ENCODE measurements at places on chromosomes 2 and 18.

DNA sequence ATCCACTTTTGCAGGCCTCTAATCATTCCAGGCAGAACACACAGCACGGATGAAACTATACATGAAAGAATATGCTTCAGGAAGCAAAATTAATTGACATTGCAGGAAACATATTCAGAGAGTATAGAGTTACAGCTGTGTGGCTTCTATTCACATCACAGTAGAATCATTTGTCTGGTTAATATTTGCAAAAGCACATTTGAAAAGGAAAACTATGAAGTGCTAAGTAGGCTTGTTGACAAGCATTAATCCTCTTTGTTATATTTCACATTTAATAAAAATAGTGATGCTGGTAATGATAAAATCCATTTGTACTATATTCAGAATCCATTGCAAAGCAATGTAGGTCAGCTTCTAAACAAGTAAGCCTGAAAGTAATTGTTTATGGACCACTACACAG is 32.2 kb upstream of the PIK3C3 start:
- no peak for DNase-seq

DNA sequence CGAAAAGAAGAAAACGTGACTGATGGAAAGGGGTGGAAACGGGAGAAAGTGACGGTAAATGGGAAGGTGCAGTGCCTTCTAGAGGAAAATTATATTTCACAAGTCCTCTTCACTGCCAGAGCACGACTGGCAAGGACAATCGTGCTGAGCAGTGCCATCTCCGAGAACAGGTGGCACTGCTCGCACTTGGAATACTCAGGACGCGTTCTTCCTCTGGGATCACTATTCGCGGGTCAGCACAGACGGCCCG is 364 bp downstream of the STAT1 start:
- no peak for DNase-seq

DNA sequence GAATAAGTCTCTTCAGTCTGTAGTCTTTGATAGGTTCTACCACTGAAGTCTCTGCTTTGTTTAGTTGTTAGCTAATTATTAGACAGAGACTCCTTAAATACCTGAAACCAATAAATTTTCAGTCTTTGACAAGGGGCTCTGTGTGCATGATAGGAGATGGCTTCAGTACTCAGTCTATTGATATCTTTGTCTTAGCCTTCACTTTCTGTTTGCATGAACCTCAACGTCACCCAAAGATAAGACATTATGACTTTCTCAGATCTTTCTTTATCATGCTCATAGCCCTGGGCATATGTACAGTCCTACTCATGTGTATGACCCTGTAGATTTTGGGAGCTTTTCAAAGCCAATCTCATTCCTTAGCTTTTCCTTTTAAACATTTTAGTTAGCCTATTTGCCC is 183.5 kb upstream of the GCFC2 start:
- no peak for DNase-seq

DNA sequence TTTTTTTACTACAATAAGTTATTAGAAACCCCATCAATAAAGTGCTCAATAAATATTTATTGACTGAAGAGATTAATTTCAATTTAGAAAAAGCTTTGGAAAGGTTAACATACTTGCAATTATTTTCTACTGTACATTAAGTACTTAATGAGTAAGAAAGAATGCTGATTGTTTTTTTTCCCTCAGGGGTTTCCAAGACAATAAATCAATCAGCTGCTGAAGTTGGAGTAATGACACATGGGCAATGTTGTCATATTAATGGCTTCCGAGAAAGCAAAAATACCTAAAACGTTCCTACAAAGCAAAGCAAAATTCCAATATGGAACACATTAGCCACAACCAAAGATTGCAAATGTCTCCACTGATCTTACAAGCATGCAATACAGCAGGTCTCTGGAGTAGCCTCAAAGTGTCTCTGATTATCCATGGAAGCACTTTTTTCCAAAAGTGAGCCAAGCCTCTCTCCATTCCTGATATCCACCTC is 66.7 kb downstream of the ZC3H6 start:
- no peak for DNase-seq

GRCh38 chr2:54899576-54900200 is 150.6 kb downstream of the RTN4 start:
- DNase-seq: no peak

GRCh38 chr2:66561645-66562303 is 126.8 kb downstream of the MEIS1 start:
- no peak for DNase-seq

DNA sequence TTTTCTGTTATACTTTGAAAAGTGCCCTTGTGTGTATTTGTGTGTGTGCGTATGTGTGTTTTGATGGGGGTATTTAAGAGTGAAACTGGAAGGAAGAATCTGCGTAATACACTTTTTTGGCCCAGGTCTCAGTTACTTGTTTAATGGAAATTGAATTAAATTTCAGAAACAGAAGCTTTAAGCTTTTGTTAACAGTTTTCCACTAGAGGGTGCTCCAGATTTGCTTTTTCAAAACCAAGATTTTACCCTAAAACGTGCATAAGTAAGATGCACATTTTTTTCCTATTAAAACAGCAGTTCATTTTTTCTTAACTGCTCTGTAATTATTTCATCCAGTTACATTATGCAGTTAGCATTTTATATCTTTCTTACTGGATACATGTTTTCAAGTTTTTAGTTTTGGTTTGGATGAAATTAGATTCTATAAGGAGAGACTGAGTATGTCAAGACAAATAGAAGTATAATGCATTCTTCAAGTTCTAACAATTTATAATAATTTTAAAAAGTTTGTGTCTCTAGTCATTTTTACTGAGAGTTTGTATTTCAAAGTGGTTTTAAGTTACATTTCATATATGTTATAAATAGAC is 97.2 kb downstream of the PIK3C3 start:
- DNase-seq: no peak

GRCh38 chr2:137980459-137980858 is 16.2 kb downstream of the HNMT start:
- DNase-seq: no peak

GRCh38 chr2:239464166-239465016 is 63.6 kb upstream of the HDAC4 start:
- no peak for DNase-seq

DNA sequence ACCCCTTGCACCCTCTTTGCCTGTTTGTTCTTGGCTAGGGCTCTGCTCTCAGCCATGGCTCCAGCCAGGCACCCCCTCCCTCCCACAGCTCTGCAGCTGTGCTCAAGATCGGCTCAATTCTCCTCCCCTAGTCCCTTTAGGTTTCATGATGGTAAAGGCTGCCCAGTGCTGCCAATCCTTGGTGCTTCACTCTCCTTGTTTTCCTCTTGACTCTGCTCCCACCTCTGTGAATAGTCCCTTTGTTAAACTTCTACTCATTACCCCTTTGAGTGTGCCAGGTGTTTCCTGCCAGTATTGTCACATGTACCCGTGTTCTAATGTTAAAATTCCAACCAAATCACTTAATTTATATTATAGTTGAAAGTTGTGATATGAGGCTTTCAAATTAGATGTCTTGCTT is 101.0 kb upstream of the CERS6 start:
- no peak for DNase-seq

DNA sequence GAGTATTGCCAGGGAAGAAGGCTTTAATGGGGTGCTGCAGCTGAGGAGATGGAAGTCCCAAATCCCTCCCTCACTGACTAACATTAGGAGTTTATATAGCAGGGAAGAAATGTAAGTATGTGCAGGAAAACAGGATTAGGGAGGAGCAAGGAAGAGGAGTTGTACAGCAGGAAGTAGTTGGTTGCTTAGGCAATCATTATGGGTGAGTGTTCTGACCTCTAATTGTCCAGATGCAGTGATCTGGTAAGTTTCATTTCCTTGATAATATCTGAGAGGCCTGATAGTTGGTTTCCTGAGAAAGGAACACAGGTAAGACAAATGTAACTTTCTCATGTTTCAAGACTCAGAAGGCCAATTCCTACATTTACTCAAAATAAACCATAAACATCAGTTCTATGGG is 331.9 kb upstream of the GULP1 start:
- DNase-seq: no peak

- peak; percentile 67 for DNase-seq
Observed at GRCh38 chr2:178306352-178307073, 112.2 kb downstream of the OSBPL6 start.

- DNase-seq: no peak
Observed at GRCh38 chr18:69969491-69969890, 21.8 kb upstream of the CD226 start.

GRCh38 chr2:126659562-126660467 is 3.9 kb downstream of the GYPC start:
- no peak for DNase-seq

DNA sequence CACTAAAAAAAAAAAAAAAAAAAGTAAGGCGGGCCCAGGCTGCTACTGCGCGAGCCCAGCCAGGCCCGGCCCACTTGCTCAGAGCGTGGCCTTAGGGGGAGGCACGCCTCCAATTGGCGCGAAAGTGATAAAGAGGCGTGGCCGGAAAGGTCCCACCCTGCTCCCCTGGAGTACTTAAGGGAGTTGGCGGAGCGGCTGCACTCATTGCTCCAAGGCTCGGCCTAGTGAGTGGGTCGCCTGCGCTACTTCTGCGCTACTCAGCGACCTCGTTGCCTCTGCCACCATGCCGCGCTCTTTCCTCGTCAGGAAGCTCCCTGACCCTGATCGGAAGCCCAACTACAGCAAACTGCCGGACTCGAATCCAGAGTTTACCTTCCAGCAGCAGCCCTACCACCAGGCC is 36.9 kb downstream of the UNC80 start:
- DNase-seq: no peak

DNA sequence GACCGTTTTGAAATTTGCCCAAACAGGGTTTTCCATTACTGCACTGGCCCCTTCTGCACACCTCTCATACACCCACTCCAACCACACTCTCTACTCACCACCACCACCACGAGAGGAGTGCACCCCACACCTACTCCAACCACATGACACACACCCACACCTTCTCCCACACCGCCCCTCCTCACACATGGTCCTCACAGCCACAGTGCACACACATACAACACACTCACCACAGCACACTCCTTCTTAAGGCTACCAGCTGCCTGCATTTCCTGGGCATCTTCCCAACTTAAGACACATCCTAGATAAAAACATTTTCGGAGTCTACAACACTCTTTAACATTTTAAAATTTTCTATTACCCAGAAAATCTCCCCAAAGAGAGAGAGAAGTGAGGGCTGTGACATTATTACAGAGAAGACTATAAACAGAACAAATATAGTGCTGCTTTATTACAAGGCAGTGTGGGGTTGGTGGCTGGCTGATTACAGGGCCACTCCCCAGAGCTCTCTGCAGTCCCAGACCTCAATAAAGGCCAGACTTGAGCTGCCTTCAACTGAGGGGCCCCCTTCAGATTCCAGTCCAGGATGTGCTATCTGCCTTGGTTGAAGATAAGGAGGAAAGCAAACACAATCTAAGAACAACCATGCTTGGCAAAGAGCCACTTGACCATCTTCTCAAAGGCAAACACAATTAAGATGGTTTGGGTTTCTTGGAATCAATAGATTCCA is 36.1 kb downstream of the NHEJ1 start:
- DNase-seq: no peak

DNA sequence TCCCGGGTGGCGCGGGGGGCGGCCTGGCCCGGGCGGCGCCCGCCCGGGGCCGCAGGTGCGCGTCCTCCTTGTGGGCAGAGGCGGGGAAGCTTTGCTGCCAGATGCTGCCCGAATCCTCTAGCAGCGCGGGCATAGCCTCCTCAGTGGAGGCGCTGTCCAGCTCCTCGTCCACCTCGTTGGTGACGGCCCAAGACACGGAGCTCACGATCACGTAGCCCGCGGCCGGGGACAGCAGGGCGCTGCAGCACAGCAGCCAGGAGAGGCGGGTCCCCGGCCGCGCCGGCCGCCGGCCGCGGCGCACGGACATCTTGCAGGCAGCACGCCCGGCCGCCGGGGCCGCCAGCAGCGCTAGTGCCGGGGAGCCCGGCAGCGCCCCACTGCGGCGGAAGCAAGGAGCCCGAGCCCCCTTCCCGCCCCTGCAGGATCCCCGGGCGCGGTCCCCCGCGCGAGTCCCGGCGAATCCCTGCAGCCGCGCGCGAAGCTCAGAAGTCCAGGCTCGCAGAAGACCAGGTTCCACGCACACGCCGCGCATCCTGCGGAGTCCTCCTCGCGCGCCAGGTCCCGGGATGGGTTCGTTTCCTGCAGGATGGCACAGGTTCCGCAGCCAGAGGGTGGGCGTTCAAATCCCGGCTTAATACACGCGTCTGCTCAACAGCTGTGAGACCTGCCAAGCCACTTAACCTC is at the start of gene CREG2:
CREG2 (minus strand) TSS at position 353 of the 684 bp plus-strand sequence; CDS start at position 307, 46 bp downstream.
- DNase-seq: peak; percentile 79

GRCh38 chr2:117835990-117836760 is 21.7 kb downstream of the DDX18 start:
- DNase-seq: peak; percentile 90

DNA sequence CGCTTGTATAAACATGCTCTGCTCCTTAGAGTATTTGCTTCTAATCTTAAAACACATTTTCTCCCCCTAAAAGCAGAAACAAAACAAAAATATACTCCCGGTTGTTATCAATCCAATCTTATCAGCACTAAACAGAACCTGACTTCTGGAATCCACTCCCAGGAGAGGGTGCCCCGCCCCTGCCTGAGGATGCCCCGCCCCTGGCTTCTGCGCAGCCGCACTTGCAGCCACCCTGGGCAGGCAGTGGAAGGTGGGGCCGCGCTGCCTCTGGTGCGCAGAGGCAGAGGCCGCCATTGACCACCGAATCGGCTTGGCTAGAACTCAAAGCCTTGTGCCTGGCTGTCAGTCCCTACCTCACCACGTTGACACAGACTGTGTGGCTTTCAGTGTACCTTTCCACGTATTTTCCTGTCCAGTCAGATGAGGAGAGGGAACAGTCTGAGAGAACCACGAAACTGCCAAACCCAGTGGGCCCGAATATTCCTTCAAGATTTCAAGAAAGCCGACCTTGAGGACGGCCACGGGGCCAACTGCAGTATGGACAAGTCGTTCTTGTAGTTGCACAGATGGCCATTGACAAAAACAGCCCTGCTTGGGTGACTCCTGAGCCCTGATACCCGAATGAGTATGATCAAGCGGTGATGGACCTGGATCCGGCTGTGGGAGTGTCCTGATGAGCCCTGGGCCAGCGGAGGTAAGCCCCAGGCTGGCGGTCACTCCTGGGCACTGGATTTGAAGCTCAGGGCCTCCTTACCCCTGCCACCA is 46.2 kb upstream of the ARHGAP28 start:
- DNase-seq: no peak

GRCh38 chr2:50724837-50725236 is 307.1 kb downstream of the NRXN1 start:
- no peak for DNase-seq

DNA sequence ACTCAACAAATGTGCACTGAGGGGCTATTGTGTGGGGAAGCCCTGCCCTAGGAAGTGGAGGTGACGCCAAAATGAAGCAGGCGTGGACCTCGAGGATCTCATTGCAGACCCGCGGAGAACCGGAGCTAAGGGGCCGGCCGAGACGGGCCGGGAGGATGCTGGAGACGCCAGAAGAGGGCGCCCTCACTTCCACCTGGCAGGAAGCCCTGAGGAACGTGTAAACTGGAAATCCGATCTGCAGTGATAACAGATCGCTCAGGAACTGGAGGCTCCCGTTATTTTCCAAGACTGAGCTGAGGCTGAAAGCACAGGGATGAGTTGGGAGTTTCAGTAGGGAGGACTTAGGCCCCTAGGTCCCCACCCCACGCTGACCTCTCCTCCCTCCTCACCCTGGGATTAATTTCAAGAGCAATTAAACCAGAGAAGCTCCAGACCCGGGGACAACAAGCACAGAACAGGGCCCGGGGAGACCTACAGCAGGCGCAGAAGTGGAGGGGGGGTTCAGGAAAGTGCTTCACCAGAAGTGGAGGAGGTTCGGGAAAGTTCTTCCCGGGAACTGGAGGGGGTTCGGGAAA is 7.7 kb upstream of the COL6A3 start:
- peak; percentile 71 for DNase-seq

Measured in right lobe of liver (tissue), 6 donors.